Omental fat pad (tissue), 4 donors: ENCODE measurements at places on chromosomes 16 and 17.

DNA sequence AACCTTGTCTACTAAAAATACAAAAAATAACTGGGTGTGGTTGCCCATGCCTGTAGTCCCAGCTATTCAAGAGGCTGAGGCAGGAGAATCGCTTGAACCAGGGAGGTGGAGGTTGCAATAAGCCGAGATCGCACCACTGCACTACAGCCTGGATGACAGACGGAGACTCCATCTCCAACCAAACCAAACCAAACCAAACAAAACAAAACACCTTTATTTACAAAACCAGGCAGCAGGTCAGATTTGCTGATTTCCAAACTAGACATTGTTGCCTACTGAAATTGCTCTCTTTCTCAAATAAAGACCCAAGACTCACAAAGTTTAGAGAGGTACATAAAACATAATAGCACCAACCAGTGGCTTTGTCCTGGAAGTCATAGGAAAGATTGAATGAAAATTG lies 5.7 kb upstream of the TMEM238L start:
- DNase-seq = no peak

DNA sequence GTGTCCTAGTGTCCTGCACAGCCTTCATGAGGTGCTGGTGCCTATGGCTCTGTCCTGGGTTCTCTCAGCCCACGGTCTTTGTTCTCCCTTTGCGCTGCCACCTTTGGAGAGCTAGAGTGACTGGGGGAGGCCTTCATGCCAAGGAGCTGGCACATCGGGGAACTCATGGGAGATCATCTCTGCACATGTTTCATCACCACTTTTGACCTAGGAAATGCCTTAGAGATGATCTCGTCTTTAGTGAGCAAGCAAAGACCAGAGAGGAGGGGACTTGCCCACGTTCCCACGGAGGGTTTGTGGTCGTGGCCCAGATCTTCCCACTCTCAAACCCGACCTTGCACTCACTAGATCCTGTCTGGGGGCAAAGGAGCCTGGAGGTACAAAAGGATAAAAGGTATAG lies 23.5 kb downstream of the TBX4 start:
- DNase-seq = no peak

DNA sequence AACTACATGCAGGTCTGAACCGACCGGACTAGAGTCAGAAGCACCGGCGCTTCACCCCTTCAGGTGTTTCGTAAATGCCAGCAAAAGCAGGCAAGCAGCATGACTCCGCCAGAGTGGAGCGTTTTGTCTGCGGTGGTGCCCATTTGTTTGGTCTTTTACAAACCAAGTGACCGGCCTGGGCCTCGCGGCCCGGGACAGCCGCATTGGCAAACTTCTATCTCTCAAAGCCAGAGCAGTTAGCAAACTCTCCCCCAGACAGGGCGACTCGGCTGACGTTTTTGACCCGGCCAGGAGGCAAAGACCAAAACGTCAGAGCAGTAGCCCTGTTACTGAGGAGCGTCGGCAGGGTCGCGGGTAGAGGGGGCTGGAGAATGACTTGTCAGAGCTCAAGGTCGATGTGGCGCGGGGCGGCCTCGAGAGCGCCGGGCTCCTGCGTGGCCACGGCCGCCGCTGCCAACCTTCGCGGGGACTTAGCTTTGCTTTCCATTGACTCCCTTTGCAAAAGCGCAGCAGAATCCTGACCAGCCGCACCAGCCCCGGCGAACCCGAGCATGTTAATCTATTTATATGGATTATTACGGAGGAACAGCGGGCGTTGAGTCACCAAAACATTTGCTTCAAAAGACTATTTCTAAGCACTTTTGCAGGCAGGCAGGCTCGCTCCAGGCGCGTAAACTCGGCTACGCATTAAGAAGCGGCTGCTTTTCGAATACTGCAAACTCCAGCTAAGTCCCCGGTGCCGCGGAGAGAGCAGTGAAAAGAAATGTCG lies 763 bp upstream of the SOX9 start:
- no peak for DNase-seq

GRCh38 chr17:48910370-48910769 lies 2.2 kb downstream of the UBE2Z start:
- DNase-seq = no peak

DNA sequence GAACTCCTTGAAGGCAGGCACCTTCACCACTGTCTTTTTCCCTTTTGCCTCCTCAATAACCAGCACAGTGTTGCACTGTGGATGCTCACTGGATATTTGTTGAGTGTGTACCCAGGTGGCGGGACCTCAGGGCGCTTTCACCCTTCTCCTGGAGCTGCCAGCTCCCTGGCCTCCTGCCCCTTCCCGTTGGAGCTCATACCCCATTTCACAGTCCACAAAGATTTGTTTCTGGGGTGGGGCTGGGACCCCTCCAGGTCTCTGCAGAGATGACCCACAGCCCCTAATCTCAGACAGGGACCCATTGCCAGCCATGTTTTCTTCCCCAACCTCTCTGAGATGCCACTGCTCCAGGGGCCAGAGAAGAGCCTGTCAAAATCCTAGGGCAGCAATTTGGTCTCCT lies 12.4 kb downstream of the ALOX12B start:
- DNase-seq = no peak

DNA sequence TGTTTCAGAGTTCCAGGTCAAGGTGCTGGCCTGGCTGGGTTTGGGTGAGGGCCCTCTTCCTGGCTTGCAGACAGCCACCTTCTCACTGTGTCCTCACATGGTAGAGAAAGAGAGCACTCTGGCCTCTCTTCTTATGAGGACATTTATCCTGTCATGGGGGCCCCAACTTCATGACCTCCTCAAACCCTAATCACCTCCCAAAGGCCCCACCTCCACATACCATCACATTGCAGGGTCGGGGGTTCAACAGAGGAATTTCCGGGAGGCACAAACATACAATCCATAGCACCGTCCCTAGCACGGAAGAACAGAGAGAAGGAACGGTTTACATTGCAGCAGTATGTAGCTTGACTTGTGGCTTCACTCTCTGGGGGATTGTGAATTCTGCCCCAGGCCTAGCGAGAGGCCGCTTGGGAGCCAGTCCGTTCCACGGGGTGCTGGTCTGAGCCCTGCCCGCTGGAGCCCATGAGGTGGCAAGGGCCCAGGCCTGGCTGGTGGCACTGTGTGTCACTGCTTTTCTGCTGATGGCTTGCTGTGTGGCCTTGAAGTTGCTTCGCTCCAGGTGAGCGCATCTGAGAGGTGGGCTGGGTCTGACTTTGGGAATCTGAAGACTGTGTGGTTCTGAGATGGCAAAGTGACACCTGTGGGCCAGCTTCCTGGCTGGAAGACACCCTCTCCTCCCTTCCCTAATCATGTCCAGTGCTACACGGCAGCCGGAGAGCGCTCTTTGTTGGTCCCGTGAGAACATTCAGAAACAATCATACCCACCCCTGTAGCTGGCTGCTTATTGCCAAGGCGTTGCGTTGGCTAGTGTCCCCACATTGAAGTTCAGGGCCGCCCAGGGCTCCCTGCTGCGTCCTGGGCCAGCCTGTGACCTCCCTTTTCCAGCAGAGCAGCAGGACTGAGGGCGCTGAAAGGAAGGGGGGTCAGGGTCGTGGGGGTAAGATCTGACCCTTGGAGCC lies 98.3 kb downstream of the CMIP start:
- no peak for DNase-seq

- DNase-seq = no peak
These were observed 48.3 kb downstream of the MAP2K4 start for GRCh38 chr17:12068946-12069345.

GRCh38 chr16:53372992-53373871 lies 61.0 kb upstream of the RBL2 start:
- no peak for DNase-seq

DNA sequence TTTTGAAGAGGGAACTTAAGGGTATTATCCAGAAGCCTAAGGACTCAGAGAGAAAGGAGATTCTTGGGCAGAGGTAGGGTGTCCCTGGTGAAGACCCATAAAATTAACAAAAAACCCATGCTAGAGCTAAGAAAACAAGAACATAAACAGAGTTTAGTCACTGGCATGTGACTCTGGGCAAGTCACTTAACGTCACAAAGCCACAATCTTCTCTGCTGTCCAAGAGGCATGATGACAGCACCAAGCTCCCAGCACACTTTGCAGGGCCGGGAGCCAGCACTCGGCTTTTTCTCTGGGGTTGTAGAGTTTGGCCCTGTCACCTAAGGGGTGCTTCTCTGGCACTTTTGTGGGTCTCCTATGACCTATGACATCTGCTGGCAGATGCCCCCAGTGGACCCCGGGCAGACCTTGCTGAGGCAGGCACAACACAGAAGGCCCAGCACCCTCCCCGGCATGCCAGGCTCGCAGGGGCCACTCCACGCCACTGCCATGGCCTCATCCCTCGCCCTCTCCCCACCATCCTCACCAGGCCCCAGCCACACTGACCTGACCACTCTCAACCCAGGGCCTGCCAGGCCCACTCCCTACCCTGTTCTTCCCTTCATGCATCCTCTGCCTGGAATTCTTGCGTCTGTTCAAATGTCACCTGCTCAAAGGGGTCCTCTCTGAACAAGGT lies 69.8 kb downstream of the DYNLRB2 start:
- no peak for DNase-seq

DNA sequence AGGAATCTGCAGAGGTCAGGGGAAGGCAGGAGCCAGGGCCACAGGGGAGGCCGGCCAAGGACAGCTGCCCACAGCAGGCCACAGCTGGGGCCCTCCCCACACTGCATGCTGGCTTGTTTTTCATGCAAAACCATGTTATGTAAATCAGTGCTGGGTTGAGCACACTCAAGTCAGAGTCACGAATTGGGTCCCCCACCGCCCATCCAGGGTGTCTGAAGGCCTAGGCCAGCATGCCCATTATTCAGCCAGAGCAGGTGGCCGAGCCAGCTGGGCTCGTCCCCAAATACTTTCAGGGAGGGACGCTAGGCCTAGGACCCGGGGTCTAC lies 51.2 kb upstream of the TOB1 start:
- DNase-seq = no peak

DNA sequence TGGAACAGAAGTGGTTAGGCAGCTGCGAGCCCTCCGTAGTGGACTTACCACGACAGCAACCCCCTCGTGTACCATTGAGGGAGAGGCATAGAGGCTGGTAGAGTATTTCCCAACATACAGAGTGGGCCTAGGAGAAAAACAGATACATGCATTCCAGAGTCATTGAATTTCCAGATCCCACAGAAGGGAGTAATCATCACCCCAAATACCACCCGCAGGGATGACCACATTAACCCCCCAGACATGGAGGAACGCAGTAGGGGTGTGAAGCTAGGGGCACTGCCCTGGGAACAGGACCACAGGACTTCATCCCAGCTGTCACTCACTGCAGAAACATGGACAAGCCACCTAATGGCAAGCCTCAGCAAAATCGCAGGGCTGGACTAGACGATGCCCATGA lies 44.7 kb upstream of the ICAM2 start:
- DNase-seq = no peak

- no peak for DNase-seq
These were observed 22.9 kb upstream of the LITAF start for GRCh38 chr16:11609474-11610120.

DNA sequence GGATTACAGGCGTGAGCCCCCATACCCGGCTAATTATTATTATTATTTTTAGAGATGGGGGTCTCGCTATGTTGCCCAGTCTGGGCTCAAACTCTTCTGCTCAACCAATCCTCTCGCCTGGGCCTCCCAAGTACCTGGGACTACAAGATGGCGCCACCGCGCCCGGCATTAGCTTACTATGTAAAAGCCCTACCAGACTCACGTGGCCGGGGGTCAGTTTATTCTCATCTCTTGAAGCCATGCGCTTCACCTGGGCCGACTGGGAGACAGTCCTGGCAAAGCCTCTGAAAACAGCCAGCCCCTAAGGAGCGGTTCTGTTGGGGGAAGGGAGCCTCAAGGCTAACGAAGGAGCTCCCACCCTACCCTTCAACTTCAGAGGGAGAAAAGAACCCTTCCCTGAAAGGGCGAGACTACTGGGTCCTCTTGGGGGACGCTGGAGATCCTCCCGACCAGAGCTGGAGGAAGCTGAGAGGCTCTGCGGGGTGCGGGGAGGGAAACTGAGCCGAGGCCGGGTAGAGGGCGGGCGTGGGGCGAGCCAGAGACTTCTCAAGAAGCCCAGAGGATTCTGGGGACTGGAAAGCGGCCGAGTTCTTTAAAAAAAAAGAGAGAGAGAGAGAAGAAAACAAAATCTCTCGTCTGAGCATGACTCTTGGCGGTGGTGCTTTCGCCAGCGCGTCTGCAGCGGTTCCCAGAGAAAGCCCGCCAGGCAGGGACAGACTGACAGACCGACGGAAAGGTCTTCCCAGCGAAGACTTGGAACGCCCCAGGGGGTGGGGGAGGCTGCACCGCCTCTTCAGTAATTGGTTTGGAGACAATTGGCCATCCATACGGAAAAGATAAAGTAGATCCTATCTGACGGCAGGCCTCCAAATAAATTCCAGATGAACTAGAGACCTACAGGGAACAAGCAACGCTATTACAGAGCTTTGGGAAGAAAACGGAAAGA lies 5.6 kb upstream of the TUBG2 start:
- no peak for DNase-seq

- no peak for DNase-seq
These were observed 29.2 kb downstream of the TTLL6 start for GRCh38 chr17:48787828-48788227.

- DNase-seq = no peak
These were observed 51.7 kb downstream of the CMIP start for GRCh38 chr16:81496321-81496720.

DNA sequence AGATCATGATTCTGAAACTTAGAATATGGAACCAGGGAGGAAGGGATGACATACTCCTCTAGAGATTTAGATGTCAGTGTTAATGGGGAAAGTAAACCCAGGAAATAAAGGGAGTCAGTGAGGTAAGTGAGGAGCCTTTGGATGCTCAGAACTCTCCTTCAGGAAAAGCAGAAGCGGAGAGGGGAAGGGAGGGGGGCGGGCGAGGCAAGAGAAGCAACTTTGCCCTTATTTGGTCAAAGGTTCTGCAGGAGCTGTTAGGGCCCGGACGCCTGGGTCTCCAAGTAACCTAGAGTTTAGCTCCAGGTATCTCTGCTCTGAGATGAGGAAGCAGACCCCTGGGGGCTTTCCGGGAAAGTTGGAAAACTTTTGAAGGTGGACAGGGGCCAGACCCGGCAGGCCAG lies 1.3 kb downstream of the PFN1 start:
- no peak for DNase-seq

- no peak for DNase-seq
These were observed 8.3 kb downstream of the TUBB3 start for GRCh38 chr16:89931305-89931896.
